Activated T-cell treated with anti-CD3 and anti-CD28 coated beads, Interleukin-2, amount 50 U/mL, for 72 hours (primary cell): ENCODE measurements at places on chromosomes 5 and 9. TPM values are rescaled to one million over a fixed set of nuclear protein-coding genes. Genes with fewer than 3 reads are reported as not detected.

GRCh38 chr9:133569891-133570690 lies 35.6 kb downstream of the ADAMTSL2 start:
- DNase-seq = no peak

DNA sequence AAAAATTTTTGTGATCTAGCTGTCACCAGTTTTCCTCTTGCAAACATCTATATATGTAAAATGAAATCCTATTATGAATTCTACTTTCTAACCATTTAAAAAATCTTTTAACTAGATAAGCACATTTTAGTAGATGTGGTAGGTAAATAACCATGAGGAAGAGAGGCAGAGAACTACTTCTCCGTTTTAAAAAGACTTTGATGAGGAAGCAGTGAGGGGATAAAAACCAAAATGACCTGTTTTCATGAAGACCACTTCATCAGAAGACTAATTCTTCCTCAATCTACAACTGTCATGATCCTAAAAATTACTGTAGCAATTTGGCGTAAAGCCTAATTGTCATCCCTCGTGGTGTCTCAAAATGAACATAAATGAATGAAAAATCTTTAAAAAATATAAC lies 15.7 kb upstream of the ERBIN start:
- no peak for DNase-seq

- DNase-seq = no peak
Observed at GRCh38 chr5:60365001-60365400, 335.0 kb downstream of the DEPDC1B start.

GRCh38 chr9:38084556-38084880 lies 15.5 kb upstream of the SHB start:
- DNase-seq = no peak

DNA sequence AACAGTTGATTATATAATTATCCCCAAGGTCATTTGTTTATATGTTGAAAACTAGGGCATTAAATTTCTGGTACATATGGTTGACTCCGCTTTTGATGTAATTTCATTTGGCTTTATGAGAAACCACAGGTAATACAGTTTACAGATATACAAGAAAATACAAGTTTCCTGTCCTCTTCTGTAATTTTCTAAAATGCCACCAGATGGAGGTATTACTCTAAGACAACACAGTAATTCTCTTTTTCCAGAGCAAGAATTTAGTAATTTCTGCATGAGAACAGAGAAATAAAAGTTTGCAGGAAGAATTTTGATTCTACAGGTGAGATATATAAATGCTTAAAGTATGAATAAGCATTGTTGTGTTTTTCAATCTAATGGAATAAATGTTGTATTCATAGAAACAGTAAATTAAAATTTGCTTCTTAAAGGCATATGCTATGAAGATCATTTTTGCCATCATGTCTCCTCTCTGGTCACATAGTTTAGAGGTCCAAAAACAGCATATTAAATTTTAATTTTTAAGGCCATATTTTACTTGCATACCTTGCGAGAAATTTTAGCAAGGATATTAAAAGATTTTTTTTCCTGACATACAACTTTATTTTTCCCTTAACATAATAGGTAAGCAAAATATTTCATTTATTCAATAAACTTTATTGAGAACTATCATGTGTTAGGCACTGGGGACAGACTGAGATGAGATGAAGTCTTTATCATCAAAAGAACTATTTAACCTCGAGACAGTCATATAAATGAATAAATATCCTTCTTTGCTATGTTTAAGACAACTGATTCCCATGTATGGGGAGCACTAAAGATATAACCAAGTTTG lies 22.7 kb downstream of the CHD1 start:
- DNase-seq = no peak

GRCh38 chr5:133868946-133869518 lies 99.4 kb downstream of the C5orf15 start:
- DNase-seq = peak; percentile 82

DNA sequence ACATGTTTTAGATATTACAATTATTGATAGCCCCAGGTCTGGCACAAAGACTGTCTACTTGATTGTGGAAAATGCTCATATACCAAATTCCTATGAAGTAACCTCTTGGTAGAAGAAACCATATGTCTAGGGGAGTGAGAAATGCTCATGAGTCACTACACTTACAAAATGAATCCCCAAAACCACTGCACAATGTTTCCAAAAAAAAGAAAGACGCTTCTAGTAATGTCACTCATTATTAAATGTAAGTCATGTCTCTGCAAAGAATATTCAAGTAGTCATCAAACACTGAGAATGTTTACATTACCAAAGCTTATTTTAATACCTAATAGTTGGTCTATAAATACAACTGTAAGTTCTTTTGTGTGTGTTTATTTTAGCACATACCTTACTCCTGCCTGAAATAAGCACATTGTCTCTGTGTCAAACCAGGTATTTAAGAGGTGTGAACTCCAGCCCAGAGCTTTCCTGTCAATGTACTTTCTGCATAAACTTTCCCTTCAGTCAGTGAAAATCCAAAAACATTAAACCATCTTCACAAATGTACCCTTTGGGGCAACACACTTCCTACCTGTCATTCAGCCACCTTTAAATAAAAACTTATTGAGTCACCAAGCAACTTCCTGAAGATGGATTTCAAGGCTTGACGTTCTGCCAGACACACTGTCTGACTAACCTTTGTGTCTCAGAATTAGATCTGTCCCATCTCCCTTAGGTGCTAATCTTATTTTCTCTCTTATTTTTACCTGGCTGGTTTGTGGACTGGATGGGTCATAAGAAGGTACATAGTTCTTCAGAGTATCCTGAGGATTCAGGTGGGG lies 194.0 kb downstream of the NFIB start:
- no peak for DNase-seq

DNA sequence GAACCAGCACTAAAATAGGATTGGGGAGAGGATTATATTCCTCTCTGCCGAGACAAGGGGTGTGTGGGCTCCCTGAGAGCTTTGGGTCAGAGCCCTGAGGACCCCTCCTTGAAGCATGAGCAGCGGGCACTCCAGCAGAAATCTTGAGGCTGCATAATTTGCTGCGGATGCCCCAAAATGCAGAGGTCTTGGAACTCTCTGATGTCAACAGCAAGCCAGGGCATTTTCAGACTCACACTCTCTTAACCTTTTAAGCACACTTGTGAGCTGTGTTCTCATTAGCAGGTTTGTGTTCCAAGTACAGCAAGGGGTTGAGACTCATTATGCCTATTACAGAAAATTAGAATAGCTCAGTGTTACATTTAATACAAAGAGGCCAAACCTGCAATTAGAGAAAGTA lies 513.0 kb upstream of the ADAMTS16 start:
- DNase-seq = no peak

DNA sequence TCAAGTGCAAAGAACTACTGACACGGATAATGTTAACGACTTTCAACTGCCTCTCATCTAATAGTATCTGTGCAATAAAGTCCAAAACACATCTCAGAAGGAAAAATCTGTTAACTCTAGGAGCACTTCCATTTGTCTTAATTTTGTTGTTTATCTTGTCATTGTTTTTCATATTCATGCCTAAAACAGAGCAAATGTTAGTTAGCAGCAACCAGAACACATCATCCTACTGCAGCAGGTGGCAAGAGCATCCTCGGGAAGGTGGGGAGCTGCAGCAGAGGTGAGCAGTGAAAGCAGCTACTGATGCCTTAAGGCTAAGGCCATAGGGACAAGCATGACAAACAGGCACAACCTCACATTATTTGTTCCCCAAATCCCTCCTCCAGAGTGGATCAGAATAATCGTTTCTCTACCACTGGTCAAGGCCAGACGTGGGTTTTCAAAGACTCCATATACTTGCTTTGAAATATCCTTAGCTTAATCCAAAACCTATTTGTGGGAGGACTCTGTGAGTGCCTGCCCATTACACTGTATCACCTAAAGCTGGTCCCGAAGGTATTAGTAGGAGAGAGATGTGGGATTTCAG lies 1.0 kb downstream of the HMGCS1 start:
- DNase-seq = no peak

DNA sequence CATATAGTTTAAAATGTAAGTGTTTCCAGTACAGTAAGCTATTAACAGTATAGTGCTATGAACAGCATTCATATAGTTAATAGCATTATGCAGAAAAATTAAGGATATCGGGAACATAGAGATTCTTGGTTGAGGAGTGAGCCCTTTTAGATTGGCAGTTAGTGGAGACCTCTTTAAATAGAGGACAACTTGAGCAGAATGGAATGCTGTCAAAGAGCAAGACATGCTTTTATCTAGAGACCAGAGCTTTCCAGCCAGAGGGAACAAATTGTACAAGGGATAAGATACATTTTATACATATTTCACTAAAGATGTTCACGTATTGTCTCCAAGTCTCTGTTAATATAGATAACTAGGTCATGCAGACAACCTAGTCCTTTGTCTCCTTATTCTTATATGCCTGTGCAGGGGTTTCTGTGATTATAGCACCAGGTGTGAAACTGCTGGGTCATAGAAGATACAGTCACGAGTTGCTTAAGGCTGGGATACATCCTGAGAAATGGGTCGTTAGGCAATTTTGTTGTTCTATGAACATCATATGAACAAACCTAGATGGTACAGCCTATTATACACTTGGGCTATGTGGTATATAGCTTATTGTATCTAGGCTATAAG lies 6.0 kb downstream of the IPO11 start:
- DNase-seq = no peak

DNA sequence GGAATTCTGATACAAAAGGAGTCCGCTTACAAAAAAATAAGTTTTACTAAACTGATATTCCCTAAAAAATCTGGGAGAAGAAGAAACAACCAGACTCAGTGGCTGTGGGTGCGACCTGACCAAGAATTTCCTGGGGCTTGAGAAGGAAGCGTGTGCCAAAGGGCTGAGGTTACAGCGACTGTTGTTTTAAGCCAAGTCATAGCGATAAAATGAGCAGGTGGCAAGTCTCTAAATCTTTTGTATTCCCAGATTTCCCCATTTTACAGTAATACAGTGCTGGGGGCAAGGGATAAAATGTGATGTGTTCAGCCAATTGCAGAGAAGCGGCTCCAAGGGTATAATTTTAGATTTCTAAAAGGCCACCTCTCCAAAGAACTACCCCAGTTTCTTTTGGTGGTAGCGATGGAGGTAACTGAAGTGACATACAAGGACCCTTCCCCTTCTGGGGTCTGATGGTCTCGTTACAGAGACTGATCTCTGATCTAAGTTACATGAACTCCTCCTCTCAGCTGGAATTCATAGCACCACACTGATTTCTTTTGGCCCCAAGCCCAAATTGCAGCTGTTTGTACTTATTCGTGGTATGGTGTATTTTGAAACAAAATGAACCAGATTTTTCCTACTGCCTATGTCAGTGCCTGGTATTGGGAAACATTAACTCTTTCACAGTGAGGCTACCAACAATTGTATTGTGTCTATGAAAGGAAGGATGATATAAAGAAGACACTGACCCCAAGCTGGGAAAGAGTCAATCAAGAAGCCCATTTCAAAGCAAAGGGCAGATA lies 41.6 kb downstream of the LPAR1 start:
- DNase-seq = no peak

- DNase-seq = no peak
Observed at GRCh38 chr5:82347201-82347865, 69.2 kb upstream of the RPS23 start.

DNA sequence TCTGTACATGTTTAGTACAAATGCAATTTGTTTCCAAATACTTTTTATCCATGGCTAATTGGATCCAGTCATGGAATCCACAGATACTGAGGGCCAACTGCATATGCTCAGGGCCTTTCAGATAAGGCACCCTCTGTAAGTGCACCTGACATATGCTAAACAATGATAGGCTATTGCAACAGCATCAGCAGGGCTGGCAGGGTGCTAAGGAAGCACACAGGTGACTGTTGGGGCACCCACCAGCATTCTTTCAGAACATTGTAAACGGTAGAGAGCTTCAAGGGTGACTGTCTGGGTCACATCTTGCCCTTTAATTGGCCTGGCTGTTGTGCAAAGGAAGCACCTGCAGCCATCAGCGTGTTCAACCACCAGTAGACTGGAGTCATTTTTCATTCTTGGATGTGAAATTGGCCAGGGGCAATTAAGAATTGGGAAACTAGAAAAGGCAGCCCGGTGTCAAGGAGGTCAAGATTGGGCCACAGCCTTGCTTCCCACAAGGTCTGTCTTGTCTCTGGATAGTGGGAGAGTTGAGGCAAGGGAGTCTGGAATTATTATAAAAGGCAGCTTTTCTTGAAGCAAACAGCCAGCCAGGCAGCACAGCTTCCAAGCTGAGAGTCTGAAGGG lies 129.3 kb upstream of the RAI14 start:
- no peak for DNase-seq

DNA sequence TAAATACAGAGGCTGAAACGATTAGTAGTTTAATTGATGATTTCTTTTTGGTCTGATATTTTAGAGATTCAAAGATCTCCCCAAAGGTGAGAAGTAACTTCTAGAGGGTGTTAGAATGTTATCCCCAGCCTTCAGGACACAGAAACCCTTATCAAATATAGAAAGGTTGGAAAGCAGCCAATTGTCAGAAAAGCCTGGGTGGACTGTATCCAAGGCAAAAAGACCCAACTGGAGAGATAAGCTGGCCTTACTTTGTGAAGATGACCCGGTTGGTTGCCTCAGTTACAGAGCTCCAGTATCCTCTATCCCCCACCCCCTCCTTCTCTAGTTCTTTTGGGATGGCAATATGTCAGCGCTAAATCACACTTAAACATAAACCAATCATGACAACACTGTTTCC lies 75.7 kb downstream of the GCNT4 start:
- DNase-seq = no peak

The ALDH1A1 gene
- total RNA-seq = not detected

The FCN2 gene
- not detected for total RNA-seq

The PCDHB7 gene
- total RNA-seq = not detected
